ENCODE measurements at places on chromosomes 7 and 10.

GRCh38 chr7:20412032-20412431, 81.3 kb downstream of the ITGB8 start:
- no peak for DNase-seq

DNA sequence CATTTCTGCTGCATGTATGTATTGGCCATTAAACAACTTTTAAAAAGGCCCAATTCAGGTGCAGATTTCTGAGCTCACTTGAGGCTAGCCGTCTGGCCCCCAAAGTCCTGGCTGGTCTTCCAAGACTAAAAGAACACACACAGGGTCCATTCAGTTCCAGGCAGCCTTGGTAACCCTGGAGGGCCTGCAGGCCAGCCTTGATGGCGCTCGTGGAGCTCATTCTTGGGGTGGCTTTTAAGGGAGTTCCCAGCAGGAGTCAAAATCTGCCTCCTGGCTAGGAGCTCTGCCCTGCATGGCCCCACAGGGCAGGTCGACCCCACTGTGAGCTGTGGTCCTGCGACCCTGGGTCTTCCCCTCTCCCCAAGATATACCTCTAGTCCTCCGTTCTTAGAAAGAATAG, 28.8 kb downstream of the ANXA11 start:
- no peak for DNase-seq

DNA sequence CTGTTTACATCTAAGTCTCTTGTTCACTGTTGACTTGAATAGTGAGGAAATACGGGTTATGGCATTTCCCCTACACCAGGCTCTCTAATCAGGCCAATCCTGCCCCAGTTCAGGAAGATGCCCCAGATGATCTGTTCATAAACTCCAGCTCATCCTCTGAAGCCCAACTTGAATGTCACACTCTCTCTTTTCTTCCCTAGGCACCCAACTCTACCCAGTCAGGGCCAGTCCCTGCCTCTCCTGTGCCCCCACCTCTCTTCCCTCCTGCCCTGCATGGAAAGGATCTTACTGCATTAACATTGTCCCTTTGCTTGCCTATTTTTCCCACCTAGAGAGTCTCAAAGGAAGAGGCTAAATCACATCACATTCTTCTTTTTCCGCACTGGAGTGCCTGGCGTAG, 10.6 kb upstream of the TRPV6 start:
- DNase-seq: no peak

DNA sequence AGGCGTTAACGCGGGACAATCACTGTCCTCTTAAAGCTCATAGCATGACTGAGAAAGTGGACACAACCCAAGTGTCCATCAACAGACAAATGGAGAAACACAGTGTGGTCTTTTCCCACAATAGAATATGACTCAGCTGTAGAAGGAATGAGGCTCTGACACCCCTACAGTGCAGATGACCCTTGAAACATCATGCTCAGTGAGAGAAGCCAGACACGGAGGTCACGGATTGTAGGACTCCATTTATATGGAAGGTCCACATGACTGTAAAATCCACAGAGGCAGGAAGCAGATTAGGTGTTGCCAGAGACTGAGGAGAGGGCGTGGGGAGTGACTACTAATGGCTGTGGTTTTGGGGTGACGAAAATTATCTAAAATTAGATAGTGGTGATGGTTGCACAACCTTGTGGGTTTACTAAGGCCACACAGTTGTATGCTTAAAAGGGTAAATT, 6.1 kb upstream of the NCAPG2 start:
- no peak for DNase-seq

- no peak for DNase-seq
Observed at GRCh38 chr10:1365540-1366321, 309.5 kb downstream of the WDR37 start.

- DNase-seq: no peak
Observed at GRCh38 chr10:113979409-113979808, 64.3 kb upstream of the ADRB1 start.

GRCh38 chr10:133438711-133439273, 14.4 kb upstream of the SPRN start:
- DNase-seq: no peak
